ENCODE measurements at places on chromosomes 13 and 19.

DNA sequence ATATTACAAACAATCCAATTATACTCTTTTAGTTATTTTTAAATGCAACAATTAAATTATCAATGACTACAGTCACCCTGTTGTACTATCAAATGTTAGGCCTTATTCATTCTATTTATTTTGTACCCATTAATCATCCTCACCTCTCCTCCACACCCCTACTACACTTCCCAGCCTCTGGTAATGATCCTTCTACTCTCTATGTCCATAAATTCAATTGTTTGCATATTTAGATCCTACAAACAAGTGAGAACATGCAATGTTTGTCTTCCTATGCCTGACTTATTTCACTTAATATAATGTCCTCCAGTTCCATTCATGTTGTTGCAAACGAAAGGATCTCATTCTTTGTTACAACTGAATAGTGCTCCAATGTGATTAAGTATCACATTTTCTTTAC, 1414.6 kb downstream of the SLITRK1 start:
- DNase-seq = no peak

GRCh38 chr13:50677258-50677657, 166.2 kb downstream of the DLEU7 start:
- no peak for DNase-seq

GRCh38 chr19:8528500-8528899, 14.5 kb upstream of the ZNF414 start:
- DNase-seq = no peak

GRCh38 chr13:41820581-41821237, 140.2 kb downstream of the VWA8 start:
- no peak for DNase-seq

DNA sequence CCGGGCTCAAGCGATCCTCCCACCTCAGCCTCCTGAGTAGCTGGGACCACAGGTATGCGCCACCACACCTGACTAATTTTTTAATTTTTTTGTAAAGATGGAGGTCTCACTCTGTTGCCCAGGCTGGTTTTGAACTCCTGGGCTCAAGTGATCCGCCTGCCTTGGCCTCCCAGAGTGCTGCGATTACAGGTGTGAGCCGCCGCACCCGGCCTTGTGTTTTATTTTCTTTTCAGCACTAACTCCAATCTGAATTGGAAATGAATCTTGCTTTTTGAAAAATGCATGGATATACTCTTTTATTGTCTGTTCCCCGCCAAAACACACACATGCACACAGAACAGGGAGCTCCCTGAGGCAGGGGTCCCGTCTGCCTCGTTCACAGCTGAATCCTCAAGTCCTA, 1.3 kb upstream of the ISOC2 start:
- no peak for DNase-seq

DNA sequence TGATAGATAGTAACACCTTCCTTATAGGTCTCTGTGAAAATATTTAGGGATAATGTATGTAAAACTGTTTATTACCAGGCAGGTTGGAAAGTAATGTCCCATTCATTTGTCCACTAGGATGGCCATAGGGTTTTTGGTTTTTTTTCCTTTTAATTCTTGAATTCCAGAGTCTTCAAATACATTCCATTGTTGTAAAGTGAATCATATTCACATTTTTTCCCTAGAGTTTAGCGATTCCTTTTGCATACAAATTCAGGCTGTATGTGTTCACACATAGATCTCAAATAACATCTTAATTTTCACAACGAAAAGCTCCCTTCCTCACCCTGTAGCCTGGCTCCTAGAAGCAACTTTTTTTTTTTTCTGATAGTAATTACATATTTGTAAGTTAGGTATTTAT, 1.8 kb upstream of the ZNF557 start:
- DNase-seq = no peak

DNA sequence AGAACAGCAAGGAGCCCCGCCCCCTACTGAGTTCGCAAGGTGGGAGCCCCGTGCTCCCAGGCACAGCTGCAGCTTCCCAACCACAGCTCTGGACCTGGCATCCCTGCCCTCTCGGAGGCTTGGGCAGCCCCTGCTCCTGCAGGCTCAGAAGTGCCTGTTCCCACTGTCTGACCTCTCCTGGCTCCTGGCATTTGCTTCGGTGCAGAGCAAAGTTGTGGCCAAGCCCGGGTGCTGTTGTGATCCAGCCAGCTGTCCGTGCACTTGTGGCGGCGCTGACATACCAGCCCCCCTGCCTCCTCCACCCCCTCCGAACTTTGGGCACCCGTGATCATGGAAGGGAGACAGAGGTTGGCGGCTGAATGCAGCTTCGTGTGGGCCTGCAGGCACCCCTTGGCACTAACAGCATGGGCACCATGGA, 1386.8 kb downstream of the PCDH9 start:
- DNase-seq = no peak

- no peak for DNase-seq
These were observed 29.3 kb downstream of the ZNF564 start for GRCh38 chr19:12521996-12522395.

GRCh38 chr13:73822668-73823592, 311.3 kb downstream of the KLF12 start:
- DNase-seq = no peak

- no peak for DNase-seq
These were observed 5.1 kb upstream of the NANOS2 start for GRCh38 chr19:45919678-45920077.

DNA sequence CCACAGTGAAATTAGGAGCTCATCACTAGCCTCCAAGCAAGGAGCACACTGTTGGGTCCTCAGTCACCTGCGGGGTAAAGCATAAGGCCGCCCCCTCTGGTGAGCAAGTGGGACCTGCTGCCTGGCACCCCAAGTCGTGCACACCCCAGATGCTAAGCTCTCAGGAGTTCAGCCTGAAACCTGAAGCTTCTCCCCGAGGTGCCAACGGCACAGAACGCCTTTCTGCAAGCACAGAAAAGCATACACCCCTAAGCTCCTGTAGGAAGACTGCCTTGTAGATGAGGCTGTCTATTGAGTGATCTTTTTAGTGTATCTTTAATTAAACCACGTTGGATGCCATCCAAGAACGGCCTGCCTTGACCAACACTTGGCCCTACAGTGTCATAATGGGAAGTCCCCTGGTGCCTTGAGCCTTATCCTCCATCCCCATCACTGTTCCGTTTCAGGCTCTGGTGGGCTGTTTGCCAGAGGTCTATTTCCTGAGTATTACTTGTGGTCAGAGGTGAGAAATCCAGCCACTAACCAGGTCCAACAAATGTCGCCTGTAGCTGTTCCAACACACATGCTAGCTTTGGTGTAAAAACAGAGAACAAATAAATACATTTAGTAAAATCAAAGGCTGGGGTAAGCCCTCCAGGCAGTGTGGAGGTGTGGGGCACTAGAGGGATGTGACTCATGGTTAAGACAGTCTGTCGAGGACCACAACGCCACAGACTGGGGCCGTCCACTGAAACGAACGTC, 44.8 kb downstream of the C13orf42 start:
- no peak for DNase-seq

- no peak for DNase-seq
These were observed 186.3 kb upstream of the TMTC4 start for GRCh38 chr13:100860866-100861265.

GRCh38 chr13:113083402-113084061, 22.1 kb upstream of the F7 start:
- no peak for DNase-seq

- DNase-seq = no peak
These were observed 4.6 kb upstream of the EPN1 start for GRCh38 chr19:55670280-55671053.

DNA sequence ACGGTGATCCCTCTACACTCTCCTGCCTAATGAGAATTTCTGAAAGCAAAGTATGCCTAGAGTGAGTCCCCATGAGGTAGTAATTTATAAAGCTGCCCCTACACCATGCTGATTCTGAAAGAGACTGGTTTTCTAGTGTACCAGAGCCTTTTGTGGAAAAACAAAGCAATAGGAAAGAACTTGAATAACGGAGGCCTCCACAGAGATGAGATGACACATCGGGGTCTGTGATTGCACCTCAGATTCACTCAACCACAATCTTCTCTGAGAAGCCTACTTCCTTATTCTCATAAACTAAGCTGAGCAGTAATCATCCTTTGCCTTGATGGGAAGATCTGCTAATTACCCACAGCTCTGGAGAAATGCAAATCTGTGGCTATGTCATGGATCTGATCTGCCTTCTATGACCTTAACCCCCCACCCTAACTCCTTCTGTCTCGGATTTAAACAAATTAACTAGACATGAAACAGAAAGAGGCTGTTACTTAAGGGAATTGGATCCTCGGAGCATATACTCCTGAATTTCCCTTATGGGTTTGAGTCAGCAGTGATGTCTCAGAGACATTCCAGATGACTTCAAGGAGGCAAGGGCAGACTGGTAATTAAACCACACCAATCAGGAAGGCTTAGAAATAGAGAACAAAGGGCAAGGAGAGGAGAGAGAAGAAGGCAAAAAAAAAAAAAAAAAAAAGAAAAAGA, 128.0 kb downstream of the DCT start:
- DNase-seq = no peak

GRCh38 chr13:48138270-48138669, 43.4 kb upstream of the MED4 start:
- DNase-seq = no peak

GRCh38 chr19:31148671-31149070, 200.6 kb downstream of the TSHZ3 start:
- DNase-seq = no peak

DNA sequence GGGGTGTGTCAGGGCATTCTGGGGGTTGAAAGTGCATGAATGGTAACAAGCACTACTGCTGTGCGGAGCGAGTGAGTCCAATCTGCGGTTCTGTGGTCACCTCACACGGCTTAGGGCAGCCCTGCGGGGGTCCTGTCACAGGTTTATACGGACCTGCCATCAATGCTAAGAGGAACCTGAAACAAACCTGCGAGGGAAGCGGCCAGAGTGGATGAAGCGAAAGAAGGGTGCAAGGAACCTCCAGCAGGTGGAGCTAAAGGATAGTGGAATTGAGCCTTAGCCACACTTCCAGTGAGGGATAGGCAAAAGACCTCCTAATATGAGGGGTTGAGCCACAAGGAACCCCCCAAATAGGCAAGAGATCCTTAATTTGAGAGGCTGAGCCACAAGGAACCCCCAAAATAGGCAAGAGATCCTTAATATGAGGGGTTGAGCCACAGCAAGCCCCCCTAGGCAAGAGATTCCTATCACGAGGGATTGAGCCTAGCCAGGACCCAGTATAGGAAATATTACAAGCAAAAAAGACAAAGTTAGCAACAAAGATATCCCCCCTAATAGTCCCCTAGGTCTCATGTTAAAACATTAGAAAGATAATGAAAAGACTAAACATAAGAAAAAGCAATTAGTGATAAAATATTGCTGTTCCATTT, 6.3 kb upstream of the ZNF69 start:
- peak; percentile 41 for DNase-seq

GRCh38 chr13:62643799-62644524, 1228.3 kb upstream of the PCDH20 start:
- no peak for DNase-seq

DNA sequence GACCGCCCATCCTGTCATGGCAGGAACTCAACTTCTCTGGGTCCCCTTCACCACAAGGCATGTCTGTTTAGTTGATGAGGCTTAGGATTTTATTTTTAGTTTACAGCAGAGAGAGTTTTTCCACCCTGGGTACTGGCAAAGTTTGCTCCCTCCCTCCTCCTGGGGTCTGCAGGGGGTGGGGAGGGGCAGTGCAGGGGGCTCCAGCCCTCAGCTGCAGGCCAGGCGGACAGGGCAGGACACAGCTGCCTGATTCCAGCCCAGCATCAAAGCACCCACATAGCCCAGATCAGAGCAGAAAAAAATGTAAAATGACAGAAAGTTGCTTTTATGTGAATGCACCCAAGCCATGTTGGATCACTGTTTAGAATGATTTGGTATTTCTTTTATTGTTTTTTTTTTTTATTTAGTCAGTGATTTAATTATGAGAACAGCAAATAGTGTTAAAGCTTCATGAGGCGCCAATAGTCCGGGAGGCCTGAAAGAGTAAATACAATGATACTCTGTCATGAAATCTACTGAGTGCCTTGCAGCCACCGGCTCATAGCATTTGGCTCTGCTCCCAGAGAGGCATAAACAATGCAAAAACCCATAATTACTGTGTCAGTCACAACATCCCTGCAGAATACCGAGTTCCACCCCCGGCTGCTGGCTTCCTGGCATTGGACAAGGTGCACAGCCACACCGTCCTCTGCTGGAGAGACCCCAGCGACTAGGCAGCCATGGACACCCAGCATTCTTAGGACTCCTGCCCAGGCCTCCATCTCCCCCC, 923.5 kb downstream of the UQCRFS1 start:
- DNase-seq = no peak

GRCh38 chr13:108257248-108257647, 12.3 kb upstream of the TNFSF13B start:
- no peak for DNase-seq

- no peak for DNase-seq
These were observed 68.8 kb downstream of the SIPA1L3 start for GRCh38 chr19:37975596-37976515.

DNA sequence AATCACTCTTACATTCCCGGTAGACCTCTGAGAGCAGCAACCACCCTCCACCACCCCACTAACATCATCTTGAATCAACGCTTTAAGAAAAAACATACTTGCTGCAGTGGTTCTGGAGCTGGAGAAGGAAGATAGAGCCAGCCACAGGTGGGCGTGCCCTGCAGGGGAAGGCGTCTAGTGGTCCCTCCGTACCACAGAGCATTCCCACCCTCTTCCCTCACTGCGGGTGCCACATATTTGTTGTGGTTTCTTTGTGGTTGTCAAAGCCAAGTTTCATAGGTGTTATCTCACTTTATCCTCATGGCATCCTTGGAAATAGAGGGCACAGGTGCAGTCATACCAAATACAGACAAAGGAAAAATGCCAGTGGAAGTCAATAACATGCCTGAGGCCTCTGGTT, 22.2 kb downstream of the COL4A2 start:
- DNase-seq = no peak

DNA sequence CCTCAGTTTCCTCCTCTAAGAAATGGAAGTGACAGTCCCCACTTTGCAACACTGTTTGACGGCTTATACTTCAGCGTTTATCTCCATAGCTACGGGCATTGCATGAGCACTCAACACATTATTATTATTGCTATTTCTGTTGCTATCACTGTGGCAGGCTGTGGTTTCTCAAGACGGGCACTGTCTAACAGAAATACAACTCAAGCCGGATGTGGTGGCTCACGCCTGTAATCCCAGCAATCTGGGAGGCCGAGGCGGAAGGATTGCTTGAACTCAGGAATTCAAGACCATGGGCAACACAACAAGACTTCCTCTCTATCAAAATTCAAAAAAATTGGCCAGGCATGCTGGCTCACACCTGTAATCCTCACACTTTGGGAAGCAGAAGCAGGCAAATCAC, 4.9 kb upstream of the ZSWIM4 start:
- DNase-seq = no peak

DNA sequence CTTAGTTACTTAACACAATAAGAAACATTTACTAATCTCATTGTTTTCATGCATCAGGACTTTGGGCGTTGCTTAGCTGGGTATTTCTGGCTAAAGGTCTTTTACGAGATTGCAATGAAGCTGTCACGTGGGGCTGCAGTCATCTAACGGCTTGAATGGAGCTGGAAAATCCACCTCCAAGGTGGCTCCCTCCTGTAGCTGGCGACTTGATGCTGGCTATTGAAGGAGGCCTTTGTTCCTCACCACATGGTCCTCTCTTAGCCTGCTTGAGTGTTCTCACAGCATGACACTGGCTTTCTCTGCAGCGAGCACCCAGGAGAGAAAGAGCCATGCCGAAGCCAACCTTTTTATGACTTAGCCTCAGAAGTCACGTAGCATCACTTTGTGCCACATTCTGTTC, 92.0 kb downstream of the NHLRC3 start:
- DNase-seq = no peak

GRCh38 chr13:112760435-112760834, 70.6 kb downstream of the ATP11A start:
- no peak for DNase-seq
